ENCODE measurements at places on chromosomes 16 and 17.
A peak's percentile ranks its signal among the peaks of the same experiment; 100 is the strongest.

DNA sequence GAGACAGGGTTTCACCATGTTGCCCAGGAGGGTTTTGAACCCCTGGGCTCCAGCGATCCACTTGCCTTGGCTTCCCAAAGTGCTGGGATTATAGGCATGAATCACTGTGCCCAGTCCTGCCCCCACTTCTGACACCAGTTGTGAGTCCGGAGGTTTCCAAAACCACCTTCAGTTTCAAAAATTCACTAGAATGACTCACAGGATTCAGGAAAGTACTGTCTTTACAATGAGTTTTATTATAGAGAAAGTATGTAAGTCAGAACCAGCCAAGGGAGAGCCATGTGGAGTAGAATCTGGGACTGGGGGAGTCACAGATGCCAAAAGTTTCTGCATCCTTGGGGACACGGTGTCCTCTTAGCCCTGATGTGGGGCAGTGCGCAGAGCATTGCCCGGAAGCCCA, 55.1 kb downstream of the PLD6 start:
- DNase-seq = no peak

DNA sequence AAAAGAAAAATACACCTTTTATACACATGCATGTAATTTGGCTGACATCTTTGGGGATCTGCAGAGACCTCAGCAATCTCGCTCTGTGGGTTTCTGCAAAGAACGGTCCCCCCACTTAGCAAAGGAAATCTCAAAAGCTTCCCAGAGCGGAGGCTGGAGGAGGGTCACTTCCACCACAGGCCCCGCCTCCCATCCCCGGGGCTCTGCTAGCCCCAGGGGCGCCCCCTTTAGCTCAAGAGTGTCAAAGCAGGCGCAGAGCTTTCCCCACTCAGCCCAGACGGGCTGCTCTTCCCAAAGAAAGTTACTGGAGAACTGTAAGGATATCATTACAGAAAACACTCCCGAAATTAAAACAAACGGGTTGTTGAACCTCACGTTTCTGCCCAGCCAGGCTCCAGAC, 11.4 kb downstream of the SLC13A5 start:
- peak; percentile 56 for DNase-seq

GRCh38 chr17:29444589-29444988, 54.4 kb downstream of the TAOK1 start:
- no peak for DNase-seq

GRCh38 chr16:73071131-73071940, 23.4 kb upstream of the ZFHX3 start:
- no peak for DNase-seq

GRCh38 chr17:83106913-83107655, 27.7 kb downstream of the METRNL start:
- no peak for DNase-seq

DNA sequence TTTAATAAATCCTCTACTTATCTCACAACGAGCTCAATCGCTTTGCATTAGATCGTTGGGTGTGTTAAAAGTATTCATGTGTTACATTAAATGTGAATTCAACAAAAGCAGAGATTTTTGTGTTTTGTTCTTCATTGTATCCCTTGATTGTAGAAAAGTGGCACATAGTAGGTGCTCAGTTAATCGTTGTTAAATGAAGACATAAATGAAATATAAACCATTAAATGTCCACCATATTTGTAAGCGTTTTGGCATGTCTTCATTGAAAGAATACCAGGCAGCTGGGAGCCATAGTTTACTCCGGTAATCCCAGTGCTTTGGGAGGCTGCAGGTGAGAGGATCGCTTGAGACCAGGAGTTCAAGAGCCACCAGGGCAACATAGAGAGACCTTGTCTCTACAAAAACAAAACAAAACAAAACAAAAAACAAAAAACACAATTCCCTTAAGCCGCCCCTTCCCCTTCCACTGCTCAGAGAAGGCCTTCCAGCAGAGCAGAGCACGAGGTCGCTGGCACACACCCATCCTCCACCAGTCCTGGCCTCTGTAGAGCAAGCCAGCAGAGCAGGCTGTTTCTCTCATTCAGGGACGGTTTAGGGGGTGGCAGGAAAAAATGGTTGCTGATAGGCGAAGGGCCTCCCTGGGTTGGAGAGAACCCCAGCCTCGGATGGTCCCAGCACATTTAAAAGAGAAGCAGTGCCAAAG, 673 bp upstream of the CHD9 start:
- peak; percentile 6 for DNase-seq

GRCh38 chr17:80382446-80382845, 32.5 kb upstream of the ENDOV start:
- DNase-seq = no peak

DNA sequence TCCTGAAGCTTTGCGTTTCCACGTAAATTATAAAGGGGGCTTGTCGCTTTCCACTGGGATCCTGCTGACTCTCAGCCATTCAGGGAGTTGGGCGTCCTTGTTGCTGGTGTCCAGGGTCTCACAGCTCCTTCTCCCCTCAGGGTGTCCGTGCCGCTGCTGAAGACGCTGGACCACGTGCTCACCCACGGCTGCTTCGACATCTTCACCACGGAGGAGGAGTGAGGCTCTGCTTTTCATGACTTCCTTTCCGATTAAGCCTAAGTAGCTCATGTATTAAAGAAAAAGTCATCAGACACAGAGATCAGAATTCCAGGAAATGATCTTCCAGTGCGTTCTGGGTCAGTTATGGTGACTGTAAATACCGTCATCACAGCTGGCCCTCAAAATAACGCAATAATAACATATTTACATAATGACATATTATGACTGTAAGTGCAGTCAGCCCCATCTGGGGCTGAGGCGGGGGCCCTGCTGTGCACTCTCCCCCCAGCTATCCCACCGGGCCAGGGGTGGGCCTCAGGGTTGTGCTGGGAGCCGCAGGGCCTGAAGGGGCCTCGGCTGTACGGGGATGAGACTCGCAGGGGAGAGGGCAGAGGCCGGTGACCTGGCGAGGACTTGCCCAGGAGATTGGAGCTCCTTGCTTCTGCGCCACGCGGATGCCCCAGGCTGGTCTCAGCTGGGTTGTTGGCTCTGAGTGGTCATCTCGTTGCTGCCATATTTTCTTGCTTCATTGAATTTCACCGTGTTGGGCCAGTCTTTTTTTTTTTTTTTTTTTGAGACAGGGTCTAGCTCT, 92.9 kb upstream of the ZNF750 start:
- no peak for DNase-seq

DNA sequence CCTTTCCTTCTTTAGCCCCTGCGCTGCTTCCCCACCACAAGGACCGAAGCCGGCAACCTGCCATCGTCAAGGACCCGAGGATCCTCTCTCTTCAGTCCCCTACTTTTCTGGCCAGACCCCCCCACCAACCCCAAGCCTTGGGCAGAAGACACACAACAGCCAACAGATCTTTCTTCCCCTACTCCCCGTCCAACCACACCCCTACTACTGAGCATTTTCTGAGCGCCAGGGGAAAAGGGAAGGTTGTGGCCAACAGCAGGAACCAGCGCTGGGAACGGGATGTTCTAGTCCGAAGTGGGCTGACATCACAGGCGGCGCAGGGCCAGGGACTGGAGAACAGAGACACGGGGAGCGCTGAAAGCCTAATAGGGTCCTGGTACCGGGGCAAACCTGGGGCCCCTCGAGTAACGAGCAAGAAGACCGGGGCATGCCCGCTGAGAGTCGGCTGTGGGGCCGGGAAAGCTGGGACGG, 528 bp downstream of the PER1 start:
- DNase-seq = peak; percentile 30

GRCh38 chr17:59423137-59423724, 91.8 kb downstream of the YPEL2 start:
- no peak for DNase-seq

DNA sequence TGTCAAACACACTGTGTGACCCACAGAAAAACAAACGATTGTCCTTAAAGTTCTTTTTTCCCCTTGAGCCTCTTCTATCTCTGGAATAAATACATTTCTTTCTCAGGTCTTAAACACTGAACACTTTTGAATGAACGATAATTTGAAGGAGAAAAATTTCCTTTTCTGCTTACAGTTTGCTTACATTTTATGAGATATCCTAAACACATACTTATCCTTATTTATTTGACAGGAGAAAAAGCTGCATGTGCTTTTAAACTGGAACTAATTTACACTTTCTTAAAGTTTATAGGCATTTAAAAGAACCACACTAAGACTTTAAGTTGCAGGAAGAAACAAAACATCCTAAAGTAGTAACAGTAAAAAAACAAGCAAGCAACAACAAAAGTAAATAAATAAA, 4.7 kb upstream of the IGF2BP1 start:
- DNase-seq = no peak

- DNase-seq = no peak
These were observed 36.1 kb upstream of the CMIP start for GRCh38 chr16:81408409-81408950.

GRCh38 chr16:67783353-67783725, 23.0 kb downstream of the RANBP10 start:
- no peak for DNase-seq

GRCh38 chr17:44308320-44308818, at the start of gene RUNDC3A:
RUNDC3A (plus strand) TSS chr17:44308601; CDS start chr17:44308833, 232 bp downstream.
- peak; percentile 87 for DNase-seq

- no peak for DNase-seq
These were observed 390.9 kb downstream of the TMEM114 start for GRCh38 chr16:8199390-8199789.

DNA sequence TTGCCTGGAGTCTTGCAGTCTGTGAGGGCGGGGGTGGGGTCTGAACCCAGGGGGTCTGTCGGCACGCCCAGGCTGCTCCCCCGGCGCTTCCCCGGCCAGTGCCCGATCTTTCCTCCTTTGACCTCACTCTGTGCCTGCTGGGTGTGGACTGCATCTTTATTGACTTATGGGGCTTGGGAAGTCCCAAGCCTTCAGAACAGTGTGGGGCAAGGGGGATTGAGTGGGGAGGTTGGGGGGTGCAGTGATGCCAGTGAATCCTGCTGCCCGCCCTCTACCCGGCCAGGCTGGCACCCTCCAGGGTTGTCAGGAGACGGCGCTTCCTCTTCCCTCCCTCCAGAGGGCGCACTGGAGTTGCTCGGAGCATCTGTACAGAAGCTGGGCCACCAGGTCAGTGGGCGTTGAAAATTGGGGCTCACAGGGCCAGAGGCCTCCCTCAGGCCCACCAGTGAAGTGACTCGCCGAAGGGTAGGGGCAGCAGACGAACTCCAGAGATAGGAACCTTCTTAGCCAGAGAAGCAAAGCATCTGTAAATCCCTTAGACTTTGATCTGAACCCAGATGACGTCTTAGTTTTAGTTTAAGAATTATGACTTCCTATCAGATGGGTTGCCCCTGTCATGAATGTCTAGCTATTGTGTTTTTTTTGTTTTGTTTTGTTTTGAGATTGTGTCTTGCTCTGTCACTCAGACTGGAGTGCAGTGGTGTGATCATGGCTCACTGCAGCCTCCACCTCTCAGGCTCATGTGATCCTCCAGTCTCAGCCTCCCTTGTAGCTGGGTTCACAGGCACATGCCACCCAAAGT, 184.8 kb upstream of the CIBAR2 start:
- peak; percentile 69 for DNase-seq

GRCh38 chr17:27532269-27533263, 76.3 kb downstream of the KSR1 start:
- no peak for DNase-seq

- no peak for DNase-seq
These were observed 6.0 kb downstream of the MYO1D start for GRCh38 chr17:32870969-32871368.

- DNase-seq = no peak
These were observed 164.8 kb downstream of the CBLN1 start for GRCh38 chr16:49116873-49117272.

- no peak for DNase-seq
These were observed 180.8 kb downstream of the XYLT1 start for GRCh38 chr16:17289674-17290635.

- DNase-seq = no peak
These were observed 23.9 kb downstream of the SRCAP start for GRCh38 chr16:30722916-30723315.

DNA sequence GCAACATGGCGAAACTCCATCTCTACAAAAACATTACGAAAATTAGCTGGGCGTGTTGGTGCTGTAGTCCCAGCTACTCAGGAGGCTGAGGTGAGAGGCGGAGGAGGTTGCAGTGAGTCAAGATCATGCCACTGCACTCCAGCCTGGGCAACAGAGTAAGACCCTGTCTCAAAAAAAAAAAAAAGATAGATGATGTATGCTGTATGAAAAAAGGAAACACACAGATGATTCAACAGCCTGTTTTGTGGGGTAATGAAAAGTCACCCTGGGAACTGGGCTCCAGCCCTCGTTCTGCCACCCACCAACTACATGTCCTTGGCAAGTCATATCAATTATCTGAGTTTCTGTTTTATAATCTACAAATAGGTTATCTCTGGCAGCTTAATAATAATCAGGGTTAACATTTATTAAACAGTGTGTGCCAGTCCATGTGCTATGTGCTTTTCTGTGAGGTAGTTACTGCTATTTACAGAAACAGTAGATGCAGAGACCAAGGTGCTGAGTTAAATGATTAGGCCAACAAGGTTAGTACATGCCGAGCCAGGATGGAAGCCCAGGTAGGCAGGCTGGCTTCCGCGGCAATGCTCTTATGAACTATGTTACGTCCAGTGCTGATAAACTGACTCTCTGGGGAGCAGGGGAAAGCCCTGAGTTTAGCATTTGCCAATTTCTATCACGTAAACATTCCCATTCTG, 1.1 kb downstream of the G6PC1 start:
- no peak for DNase-seq

DNA sequence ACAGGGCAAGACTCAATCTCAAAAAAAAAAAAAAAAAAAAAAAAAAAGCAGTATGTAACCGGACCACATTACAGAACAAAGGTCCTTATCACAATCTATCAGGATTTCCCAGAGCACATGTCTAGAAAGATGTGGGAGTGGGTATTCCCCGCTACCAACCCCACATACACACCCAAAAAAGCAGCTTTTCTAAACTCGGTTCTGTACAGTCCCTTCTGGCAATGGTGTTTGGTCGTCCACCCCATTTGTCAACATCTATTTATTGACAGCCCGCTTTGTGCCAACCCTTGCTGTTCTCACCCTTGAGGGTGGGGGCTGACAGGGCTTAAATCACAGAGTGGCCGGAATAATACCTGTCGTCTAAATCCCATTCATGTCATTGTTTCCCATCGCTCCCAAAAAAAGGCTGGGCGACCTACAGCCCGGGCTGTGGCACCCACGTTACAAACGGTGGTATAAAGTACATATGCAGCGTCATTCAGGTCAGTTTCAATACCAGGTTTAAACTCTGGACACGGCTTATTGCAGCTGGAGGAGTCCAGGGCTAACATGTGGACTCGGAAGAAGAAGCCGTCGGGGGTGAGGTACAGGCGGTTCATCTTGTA, 3.6 kb downstream of the C17orf58 start:
- no peak for DNase-seq

Data from CD4-positive, alpha-beta T cell treated with Interleukin-6 for 4 hours (primary cell).